ENCODE measurements at places on chromosomes 6 and 20.

- no peak for DNase-seq
These were observed 72.9 kb downstream of the TSBP1 start for GRCh38 chr6:32298632-32299336.

GRCh38 chr20:53284696-53285095, 308.9 kb downstream of the ZNF217 start:
- no peak for DNase-seq

DNA sequence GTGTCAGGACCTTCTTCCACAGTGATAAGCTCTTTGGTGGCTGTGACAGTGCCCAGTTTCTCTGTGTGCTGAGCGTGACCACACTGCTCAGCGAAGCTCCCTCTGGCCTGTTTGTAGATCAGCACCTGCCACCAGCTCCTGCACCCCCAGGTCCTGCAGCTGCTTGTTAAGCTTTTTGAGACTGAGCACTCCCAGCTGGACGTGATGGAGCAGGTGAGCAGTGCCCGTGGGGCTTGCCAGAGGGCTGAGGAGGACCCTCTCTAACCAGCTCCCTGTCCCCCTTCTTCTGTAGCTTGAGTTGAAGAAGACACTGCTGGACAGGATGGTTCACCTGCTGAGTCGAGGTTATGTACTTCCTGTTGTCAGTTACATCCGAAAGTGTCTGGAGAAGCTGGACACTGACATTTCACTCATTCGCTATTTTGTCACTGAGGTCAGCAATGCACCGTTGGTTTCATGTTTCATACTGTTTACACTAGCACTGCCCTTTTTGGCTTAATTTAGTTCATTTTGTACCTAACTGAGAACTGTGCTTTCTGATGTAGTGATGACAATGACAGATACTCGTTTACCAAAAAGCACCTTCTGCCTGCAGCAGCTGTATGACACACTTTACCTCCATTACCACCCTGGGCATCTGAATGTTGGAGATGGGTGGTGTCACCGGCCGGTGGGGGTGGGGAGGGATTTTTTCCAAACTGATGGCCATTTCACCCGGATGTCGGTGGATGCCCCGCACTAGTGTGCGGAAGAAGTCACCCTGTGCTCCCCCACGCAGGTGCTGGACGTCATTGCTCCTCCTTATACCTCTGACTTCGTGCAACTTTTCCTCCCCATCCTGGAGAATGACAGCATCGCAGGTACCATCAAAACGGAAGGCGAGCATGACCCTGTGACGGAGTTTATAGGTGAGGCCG, 12.5 kb downstream of the NELFCD start:
- no peak for DNase-seq

GRCh38 chr6:39377539-39377950, 55.0 kb upstream of the KCNK16 start:
- no peak for DNase-seq

DNA sequence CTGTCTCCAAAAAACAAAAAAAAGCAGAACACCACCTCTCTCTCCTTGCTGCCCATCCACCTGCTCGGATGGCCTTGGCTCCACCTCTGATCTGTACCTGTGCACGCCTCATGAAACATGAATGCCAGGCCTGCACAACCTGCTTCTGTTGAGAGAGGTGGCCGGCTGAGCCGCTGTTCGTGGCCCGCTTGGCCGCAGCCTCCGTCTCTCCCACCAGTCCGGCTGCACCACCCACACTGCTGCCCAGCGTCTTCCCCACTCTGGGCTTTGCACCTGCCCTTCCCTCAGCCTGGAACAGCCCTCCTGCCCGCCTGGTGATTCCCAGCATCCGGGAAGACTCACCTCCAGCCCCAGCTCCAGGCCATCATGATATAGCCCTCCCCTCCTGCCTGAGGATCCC, 12.2 kb upstream of the ZBTB46 start:
- DNase-seq: no peak

DNA sequence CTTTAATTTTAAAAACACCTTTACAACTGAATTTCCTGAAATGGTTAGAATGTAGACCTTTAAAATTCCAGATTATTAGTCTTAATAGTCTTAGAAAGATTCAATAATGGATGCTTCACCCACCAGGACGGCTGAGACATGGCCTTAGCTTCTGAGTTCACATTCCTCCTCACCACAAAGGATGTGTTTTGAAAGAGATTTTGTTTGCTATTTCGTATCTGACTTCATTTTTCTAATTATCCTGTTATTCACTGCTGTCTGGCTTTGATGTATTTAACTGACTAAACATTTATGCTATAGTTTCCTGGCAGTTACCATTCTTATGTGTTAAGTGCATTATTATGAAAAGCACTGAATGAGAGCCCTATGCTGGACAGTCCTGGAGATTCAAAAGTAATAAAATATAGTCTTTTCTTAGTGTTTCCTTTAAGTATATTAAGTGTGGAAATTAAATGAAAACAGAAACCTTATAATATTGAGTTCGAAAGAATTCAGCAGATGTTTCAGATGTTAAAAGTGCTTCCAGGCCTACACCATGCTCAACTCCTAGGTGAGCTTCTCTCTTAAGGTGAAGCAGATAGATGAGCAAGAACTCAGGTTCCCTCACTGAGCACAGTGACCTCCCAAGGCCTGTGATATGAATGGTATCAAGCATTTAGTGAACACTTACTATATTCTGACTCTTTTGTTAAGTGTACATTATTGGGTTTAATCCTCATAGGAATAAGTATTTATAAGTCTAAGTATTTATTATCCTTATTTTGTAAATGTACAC, 40.3 kb downstream of the MAP3K4 start:
- no peak for DNase-seq

- DNase-seq: no peak
These were observed 143.2 kb downstream of the PTCHD4 start for GRCh38 chr6:47967843-47968242.

GRCh38 chr6:5457983-5458683, 196.8 kb downstream of the FARS2 start:
- no peak for DNase-seq

DNA sequence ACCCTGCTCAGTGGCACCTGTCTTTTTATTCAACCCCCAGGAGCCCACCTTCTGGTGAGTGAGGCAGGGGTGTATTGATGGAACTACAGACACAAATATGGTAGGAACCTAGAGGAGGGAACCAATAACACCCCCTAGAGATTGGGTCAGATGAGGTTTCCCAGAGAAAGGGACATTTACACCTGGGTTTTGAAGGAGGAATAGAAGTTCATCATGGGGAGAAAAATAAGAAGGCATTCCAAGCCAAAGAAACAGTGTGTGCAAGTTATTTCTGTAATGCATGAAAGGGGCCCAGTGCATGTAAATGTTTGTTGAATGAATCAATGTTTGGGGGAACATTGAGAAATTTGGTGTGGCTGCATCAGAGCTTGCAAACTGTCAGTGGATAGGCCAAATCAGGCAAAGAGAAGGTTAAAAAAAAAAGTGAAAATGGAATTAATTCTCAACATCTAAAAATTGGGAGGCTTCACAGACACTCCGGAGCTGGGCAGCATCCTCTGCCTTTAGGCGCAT, 11.1 kb upstream of the KIAA1755 start:
- DNase-seq: no peak

Data from activated T-cell treated with anti-CD3 and anti-CD28 coated beads for 48 hours (primary cell).